ENCODE measurements at places on chromosomes 7 and 10.

- no peak for DNase-seq
Observed at GRCh38 chr7:2602406-2603043, 29.3 kb upstream of the TTYH3 start.

DNA sequence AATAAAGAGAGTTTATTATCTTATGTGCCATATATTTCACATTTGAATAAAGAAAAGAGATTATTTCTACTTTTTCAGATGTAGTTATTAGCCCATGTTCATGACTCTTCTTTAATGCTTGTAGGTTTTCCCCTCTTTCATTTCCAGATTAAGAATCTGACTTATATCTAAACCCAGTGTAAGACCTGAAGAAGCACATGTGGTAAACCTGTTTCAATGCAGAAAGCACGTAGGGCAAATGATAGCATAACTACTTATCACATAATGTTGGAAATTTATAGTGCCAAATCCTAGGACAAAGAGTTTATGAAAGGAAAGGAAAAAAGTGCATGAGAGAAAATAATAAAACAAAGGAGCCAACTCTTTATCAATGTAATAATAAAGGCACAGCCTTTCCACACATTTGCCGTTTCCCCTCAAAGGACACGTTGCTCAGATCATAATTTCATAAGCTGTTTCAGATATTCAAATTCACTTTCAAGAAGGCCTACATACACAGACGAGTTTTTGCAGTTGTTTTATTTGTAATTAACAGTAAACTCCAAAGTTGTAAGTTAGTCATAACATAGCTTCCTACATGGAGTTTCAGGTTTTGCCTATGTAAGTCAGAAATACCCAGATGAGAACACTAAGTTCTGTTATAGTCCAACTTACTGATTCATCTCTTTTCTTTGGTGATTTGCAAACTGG lies 88.8 kb upstream of the MDFIC start:
- no peak for DNase-seq

- no peak for DNase-seq
Observed at GRCh38 chr10:58642283-58642682, 129.6 kb downstream of the BICC1 start.

DNA sequence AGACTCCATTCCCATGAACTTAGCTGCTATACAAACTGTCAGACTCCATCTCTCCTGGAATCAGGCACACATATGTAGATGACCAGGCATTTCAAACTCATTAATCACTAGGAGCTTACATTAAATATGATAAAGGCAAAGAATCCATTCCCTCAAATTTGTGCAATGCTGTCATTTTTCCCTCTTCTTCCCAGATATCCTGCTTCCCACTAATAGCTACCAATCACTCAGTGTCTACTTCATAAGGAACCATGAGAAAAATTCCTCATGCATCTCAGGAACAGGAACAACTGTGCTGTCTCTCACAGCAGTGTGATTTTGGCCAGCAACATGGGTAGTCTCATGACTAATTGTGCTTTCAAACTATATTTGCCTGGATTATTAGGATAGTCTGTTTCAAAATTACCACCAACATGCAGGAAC lies 133.9 kb downstream of the DKK1 start:
- no peak for DNase-seq

- DNase-seq = peak; percentile 38
Observed at GRCh38 chr7:159075563-159076238, 69.0 kb downstream of the VIPR2 start.

DNA sequence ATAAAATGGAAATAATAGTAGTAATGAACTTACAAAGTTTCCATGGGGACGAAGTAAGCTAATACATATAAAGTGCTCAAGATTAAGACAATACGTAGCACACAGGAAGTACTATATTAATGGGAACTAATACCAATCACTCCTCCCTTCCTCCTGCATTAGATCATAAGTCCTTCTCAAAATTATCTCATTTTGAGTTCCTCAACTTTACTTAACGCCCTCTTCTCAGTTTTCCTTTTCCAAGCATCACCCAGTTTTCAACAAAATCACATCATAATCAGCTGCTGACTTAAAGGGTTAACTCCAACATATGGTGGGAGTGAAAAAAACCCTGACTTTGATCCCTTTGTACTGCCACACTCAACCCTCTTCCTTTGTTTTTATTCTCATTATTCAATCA lies 24.4 kb downstream of the JMJD1C start:
- no peak for DNase-seq

DNA sequence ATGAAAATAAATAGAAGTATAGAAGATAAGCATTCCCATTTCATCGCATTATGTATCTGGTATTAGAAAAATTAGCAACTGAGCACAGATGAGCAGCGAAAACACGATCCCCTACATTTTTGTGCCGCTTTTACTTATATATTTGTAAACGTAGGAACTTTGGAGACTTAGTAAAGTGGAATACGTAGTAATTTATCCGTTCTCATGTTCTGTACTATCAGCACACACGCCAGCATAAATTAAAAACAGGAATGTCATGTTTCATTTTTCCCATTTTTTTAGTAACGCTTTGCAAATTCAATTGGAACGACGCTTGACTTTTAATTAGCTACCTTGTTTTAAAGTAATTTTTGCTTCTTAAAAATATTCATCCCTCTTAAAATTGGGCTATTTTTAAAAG lies 2.4 kb downstream of the ZNRF2 start:
- DNase-seq = no peak

DNA sequence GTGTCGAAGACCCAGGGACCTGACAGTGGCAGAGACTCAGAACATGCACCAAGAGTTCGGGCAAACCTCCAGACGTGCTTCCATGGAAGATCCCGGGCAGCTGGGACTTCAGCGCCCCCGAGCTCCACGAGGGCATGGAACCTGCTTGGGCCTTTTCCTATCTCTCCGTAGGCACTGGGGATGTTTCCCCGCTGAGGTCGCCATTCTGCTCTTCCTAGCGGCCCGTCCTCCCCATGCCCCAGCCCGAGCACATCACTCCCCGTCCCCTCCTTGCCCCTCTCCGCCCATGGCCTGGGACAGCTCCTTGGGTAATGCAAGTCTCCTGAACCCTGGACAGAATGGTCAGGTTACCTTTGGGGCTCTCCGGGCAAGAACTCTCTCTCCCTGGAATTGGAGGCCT lies 32.3 kb upstream of the SHH start:
- DNase-seq = peak; percentile 33

DNA sequence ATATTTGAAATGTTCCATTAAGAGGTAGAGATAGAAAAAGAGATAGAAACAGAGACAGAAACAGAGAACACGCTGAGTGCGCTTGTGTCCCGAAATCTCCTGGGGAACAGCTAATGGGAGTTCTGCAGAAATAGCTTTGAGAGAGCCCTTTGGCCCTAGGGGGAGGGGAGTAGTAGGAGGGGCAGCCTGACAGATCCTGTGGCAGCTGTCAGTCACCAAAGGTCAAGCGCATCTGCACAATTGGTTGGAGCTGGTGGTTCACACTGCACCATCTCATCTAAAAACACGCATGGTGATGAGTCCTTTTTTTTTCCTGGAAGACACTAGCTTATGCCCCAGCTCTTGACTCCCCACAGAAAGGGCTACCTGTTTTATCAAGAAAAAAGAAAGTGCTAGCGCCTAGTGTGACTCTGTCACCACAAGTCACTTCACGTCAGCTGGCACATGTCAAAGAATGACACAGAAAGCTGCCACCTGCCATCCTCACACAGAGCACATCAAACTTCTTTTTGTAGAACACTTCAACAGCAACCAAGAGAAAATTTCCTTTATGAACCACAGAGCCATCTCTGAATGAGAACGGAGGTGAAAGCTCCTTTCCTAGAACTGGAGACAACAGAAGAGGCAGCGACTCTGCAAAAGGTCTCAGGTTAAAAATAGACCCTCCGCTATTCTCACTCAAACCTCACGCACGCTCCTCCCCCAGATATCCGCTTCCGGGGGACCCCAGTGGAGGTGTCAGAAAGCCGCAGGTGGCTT lies 125.7 kb downstream of the GFRA1 start:
- DNase-seq = no peak

- no peak for DNase-seq
Observed at GRCh38 chr7:94642838-94643653, 12.9 kb downstream of the SGCE start.

- DNase-seq = no peak
Observed at GRCh38 chr7:42035210-42035609, 201.8 kb downstream of the GLI3 start.

- no peak for DNase-seq
Observed at GRCh38 chr7:2802101-2802500, 42.0 kb downstream of the GNA12 start.

- DNase-seq = no peak
Observed at GRCh38 chr10:76916536-76916935, 721.1 kb downstream of the KCNMA1 start.

DNA sequence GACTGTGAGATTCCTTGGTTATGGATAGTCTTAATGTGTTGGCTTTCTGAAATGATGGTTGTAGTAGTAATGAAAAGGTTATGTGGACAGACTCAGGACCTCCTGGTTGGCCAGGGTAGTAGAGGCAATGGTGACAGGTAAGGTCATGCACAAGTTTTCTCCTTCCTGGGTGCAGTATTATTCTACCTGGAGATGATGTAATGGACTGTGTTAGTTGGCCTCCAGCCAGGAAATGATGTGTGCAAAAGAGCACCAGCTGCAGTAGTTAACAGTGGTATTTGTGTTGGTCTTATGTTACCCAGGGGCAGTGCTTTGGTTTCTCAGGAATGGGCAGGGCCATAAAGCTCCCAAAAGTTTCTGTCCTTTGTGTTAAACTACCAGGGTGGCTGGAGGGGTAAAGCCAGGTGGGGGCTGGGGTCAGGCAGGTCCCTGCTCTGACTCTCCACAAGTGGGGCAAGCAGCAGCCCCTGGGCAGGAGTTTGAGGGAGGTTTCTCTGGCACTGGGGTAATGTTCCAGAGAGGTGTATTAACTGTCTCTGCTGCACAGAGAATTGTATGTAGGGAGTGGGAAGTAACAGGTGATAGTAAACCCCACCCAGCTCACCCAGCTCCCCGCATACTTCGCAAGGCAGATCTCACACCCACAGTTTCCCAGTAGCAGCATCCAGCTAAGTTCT lies 36.3 kb downstream of the GPR22 start:
- DNase-seq = no peak

DNA sequence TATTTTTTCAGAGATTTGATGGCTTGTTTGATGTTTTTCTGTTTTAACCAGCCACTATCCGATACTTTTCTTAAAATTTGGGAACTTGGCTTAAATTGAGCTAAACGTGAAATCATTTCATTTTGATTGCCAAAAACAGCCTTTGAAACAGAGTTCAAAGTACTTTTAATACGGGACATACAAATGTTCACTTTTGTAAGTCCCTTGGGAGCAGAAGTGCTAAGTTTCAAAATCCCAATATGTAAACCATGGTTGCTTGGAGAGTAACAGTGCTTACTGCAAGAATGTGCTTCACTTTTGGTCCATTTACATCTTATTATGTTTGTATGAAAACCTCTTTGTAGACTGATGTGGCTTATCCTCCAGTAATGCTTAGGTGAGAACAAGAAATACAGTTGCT lies 10.9 kb downstream of the PNPLA8 start:
- DNase-seq = no peak

GRCh38 chr7:137196648-137197047 lies 146.9 kb downstream of the PTN start:
- DNase-seq = no peak

- DNase-seq = no peak
Observed at GRCh38 chr7:136964347-136964746, 95.9 kb downstream of the CHRM2 start.

- no peak for DNase-seq
Observed at GRCh38 chr7:87106974-87107612, 45.2 kb upstream of the DMTF1 start.

- DNase-seq = no peak
Observed at GRCh38 chr7:148753224-148753623, 54.5 kb downstream of the CUL1 start.

DNA sequence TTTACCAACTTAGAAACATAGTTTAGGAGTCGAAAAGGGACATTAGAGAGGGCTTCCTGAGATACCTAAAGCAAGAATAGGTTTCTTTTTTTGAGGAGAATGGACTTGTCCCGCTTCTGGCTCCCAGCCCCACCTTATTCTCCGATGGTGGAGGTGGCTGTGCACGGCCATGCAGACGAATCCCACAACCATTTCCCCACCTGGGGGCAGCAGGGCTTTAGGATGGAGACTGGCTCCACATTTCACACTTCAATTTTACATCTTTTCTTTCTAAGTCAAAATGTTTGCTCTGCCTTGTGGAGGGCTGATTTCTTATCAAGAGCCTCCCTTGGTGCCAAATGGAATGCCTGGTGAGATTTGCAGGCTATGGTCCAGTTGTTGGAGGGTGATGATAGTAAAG lies 118.5 kb downstream of the GLRX3 start:
- DNase-seq = no peak

DNA sequence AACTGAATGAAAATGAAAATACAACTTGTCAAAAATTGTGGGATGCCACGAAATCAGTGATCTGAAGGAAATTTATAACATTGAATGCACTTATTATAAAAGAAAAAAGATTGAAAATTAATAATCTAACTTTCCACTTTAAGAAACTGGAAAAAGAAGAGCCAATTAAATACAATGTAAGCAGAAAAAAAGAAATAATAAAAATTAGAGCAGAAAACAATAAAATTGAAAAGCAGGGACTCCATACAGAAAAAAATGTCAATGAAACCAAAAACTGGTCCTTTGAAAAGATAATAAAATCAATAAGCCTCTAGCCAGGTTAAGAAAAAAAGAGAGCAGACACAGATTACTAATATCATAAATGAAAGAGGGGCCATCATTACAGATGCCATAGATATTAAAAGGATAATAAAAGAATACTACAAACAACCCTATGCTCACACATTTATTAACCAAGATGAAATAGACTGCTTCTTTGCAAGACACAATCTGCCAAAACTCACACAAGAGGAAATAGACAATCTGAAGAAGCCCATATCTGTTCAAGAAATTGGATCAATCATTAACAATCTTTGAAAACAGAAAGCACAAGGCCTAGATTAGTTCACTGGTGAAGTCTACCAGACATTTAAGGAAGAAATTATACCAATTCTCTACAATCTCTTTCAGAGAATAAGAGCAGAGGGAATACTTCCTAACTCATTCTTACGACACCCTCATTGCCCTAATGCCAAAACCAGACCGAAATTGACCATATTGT lies 233.8 kb upstream of the NEBL start:
- DNase-seq = no peak

Measured in RWPE2 (cell line).